ENCODE measurements at places on chromosomes 11 and 22. TPM values are rescaled to one million over a fixed set of nuclear protein-coding genes. Genes with fewer than 3 reads are reported as not detected.

The MMP7 gene
- total RNA-seq: 13.8 TPM

The MMP3 gene
- not detected for total RNA-seq

The PRODH gene
- 77.9 TPM for total RNA-seq

- no peak for DNase-seq
These were observed 348.2 kb downstream of the LARGE1 start for GRCh38 chr22:33572086-33572485.

GRCh38 chr22:48320048-48320682, 1507.5 kb downstream of the BRD1 start:
- peak; percentile 49 for DNase-seq

DNA sequence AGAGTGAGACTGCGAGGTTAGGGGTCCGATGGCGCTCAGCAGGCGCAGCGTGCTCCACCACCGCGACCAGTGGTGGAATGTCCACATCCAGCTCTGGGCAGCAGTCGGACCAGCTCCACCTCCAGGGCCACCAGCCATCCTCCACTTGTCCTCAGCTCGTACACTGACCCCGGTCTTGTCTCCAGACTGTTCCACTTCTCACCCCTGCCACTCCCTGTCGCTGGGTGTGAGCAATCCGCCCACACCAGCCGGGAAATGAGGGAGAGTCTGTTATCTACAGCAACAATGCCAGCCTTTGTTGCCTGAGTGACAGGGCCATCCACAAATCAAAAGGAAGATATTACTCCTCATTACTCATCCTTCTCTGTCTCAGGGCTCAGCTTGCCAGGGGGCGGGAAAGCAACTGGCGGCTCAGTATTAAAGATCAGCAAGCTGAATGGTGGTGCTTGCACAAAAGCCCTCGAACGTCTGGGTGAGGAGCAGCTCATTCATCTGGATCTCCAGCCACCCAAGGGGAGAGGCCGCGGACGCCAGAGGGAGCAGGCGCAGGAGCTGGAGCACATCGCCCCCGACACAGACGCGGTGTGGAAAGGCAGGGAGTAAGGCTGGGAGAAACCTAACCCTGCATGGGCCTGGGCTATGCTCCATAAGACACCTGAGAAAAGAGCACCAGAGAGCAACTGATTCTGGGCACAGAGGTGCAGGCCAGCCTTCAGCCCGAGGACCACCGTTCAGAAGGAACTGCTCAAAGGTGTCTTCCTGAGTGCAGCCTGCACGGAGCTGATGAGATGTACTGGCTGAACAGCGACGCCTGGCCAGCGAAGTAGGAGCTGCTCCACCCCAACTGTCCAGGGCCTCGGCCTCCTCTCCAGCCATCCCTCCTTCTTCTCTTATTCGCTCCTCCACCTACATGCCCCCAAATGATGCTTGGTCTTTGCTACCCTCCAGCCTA, 21.9 kb downstream of the IGSF9B start:
- DNase-seq: no peak

GRCh38 chr11:10824888-10825287, 16.2 kb upstream of the EIF4G2 start:
- no peak for DNase-seq

GRCh38 chr11:14248580-14248981, 110.4 kb downstream of the RRAS2 start:
- DNase-seq: no peak

DNA sequence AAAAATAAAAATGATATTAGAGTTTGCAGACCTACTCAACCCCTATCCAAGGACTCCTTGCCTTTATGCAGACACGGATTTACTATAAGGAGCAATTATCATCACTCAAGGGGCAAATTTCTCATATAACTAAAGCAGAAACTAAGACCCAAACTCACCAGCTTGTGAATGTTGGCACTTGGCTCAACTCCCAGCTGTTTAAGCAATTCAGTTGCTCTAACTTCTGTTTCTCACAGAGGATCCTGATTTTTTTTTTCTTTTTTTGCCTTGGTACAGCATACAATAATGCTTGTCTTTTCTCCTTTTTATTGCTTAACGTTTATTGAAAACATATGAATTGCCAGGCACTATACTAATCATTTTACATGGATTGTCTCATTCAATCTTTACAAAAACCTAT, 9.6 kb upstream of the CBLIF start:
- DNase-seq: no peak

DNA sequence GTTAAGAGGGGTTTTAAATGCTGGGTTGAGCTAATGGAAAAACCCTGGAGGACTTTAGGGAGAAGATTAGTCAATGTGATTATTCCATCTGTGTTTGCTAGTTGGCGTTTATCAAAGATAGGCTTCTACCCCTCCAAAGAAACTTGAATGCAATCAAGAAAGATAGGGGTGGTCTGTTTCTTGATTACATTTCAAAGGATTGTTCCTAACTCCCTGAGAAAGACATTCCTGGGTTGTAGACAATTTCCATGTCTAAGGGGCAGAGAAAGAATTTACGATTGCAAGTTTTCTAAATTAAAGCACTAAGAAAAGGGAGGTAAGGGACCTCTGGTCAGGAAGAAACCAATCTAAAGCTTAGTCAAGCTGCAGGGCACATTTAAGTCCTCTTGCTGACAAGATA, 2268.7 kb downstream of the LRRC4C start:
- DNase-seq: no peak
